T-helper 17 cell (primary cell): ENCODE measurements at places on chromosomes 7 and 10.
A peak's percentile ranks its signal among the peaks of the same experiment; 100 is the strongest.

- peak overlapping the region; percentile 88 for H3K4me3 ChIP-seq
- peaks cover 73% of the 10 kb centered on the region for H3K27me3 ChIP-seq
- no peak overlapping the region for H3K27ac ChIP-seq
- DNase-seq, result no peak
- H3K4me1 ChIP-seq, result peaks cover 27% of the 10 kb centered on the region
Observed at GRCh38 chr10:21515361-21516241, 9.9 kb downstream of the SKIDA1 start.

GRCh38 chr7:6624246-6624611 lies 8.8 kb downstream of the ZNF853 start:
- H3K36me3 ChIP-seq, result no peaks in the 10 kb centered on the region
- peak overlapping the region; percentile 87 for H3K4me3 ChIP-seq
- H3K4me1 ChIP-seq, result peaks cover 24% of the 10 kb centered on the region
- no peaks in the 10 kb centered on the region for H3K27me3 ChIP-seq

GRCh38 chr7:100475549-100475948 lies 3.5 kb downstream of the TSC22D4 start:
- peak overlapping the region; percentile 97 for H3K4me3 ChIP-seq
- DNase-seq, result no peak
- H3K4me1 ChIP-seq, result peaks cover 40% of the 10 kb centered on the region
- H3K27ac ChIP-seq, result peak overlapping the region; percentile 89
- H3K27me3 ChIP-seq, result no peaks in the 10 kb centered on the region

DNA sequence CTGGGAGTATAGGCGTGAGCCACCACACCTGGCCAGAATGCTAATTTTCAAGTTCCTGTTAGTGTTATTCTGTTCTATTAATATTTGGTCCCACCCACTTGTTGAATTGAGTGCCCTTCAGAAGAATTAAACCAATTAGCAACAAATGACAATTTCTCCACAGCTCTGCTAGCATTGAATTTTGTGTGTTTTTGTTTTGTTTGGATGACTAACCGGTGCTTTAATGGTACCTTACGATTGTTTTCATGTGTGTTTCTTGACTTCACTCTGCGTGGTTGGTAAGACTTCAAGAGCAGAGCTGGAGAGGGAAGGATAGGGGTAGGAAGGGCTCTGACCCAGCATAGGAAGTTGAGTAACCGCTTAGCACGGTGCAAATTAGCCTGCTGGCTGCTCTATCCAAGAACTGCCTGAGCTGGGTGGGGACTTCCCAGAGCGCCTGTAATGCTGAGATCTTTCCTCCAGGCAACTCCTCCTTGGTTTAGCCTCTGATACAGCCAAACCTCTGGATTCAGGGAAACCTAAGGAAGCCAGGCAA lies 4.6 kb downstream of the ARPC1B start:
- H3K27ac ChIP-seq, result peak overlapping the region; percentile 98
- H3K4me1 ChIP-seq, result peaks cover 38% of the 10 kb centered on the region
- peak; percentile 46 for DNase-seq
- peak overlapping the region; percentile 91 for H3K4me3 ChIP-seq
- H3K27me3 ChIP-seq, result no peaks in the 10 kb centered on the region
- peaks cover 5% of the 10 kb centered on the region for H3K36me3 ChIP-seq

DNA sequence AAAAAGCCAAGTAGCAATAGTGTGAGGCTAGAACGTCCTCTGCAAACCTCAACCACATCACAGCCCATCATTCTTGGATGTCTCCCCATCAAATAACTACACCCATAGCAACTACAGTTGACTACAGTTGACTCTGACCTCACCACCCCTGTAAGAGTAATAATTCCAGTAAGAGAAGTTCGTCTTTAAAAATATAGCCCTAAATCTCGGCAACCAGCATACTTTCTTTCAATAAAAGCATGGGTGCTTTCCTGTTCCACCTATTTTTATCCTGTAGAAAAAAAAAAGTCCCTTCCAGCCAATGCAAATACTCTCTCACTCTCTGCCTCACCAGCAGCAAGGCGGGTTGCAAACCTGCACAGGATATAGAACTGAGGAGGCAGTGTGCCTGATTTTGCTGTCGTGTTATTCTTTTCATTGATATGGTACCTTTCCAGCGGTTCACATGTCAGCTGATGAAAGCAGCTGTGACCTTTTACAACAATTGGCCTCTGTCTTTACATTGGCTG lies 187.5 kb upstream of the NFE2L3 start:
- H3K27me3 ChIP-seq, result peaks cover 71% of the 10 kb centered on the region
- no peak overlapping the region for H3K27ac ChIP-seq
- DNase-seq, result no peak
- H3K4me3 ChIP-seq, result no peak overlapping the region
- H3K4me1 ChIP-seq, result peaks cover 19% of the 10 kb centered on the region

- H3K4me3 ChIP-seq, result no peak overlapping the region
- peaks cover 45% of the 10 kb centered on the region for H3K27me3 ChIP-seq
- H3K27ac ChIP-seq, result no peak overlapping the region
- no peaks in the 10 kb centered on the region for H3K36me3 ChIP-seq
- H3K4me1 ChIP-seq, result no peaks in the 10 kb centered on the region
Observed at GRCh38 chr10:45091968-45092367, 91.2 kb downstream of the ZNF22 start.

- DNase-seq, result no peak
- H3K27me3 ChIP-seq, result no peaks in the 10 kb centered on the region
- peaks cover 4% of the 10 kb centered on the region for H3K4me1 ChIP-seq
- no peak overlapping the region for H3K4me3 ChIP-seq
Observed at GRCh38 chr10:129690248-129691070, 223.4 kb downstream of the MGMT start.

DNA sequence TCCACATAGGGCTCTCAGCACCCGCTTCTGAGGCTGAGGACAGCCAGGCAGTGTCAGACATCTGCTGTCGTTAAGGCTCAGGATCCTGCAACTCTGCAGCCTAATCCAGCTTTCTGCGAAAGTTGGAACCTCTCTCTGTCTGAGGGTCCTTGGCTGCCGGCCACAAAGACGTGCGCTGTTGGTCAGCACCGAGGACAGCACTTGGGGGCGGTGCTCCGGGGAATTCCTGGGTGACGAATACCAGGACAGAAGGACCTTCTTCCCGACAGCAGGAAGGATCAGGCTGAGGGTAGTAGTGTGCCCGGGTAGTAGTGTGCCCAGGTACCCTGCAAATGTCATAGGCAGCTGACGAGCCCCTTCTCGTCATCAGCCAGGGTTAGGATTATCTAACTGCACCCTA lies 16.0 kb upstream of the RASGEF1A start:
- H3K36me3 ChIP-seq, result no peaks in the 10 kb centered on the region
- H3K27me3 ChIP-seq, result peaks cover 4% of the 10 kb centered on the region
- no peak for DNase-seq
- no peak overlapping the region for H3K4me3 ChIP-seq
- H3K27ac ChIP-seq, result no peak overlapping the region

DNA sequence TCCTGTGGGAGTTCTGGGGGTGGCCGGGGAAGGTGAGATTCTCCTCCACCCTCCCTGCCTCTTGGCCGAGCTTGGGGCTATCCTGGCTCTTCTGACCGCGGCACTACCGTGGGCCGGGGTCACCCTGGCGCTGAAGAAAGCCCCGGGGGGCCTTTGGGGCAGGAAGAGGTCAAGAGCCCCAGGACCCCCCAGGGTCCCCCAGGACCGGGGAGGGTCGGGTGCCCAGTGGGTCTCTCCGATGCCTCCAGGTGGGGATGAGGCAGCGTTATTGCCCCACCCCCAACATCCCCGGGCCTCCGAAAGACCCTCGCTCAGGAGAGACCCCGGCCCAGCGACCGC lies 439 bp upstream of the KNDC1 start:
- H3K36me3 ChIP-seq, result no peaks in the 10 kb centered on the region
- DNase-seq, result no peak
- no peak overlapping the region for H3K27ac ChIP-seq

DNA sequence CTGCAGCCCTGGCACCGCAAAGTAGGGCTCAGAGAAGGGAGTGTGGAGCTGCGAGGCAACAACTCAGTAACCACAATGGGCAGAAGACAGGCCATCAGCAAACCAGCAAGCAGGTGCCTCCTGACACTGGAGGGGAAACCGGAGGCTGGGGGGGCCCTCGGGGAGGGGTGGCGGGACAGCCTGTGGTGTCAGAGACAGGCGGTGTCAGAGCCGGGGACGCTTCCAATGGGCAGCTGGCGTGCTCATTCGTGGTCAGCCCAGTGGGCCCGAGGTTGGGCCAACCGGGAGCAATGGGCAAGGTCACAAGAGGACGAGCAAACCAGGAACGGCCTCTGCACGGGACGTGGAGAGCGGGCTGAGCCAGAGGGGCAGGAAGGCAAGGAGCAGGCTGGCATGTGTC lies 158.1 kb downstream of the MAD1L1 start:
- DNase-seq, result no peak
- H3K27ac ChIP-seq, result no peak overlapping the region
- no peaks in the 10 kb centered on the region for H3K27me3 ChIP-seq
- H3K4me3 ChIP-seq, result no peak overlapping the region
- no peaks in the 10 kb centered on the region for H3K36me3 ChIP-seq

GRCh38 chr7:132575419-132575981 lies 770 bp downstream of the PLXNA4 start:
- peaks cover 4% of the 10 kb centered on the region for H3K36me3 ChIP-seq
- H3K4me3 ChIP-seq, result peak overlapping the region; percentile 83
- peaks cover 36% of the 10 kb centered on the region for H3K4me1 ChIP-seq
- DNase-seq, result no peak
- peaks cover 80% of the 10 kb centered on the region for H3K27me3 ChIP-seq

- no peak overlapping the region for H3K4me3 ChIP-seq
- no peak overlapping the region for H3K27ac ChIP-seq
- no peak for DNase-seq
- no peaks in the 10 kb centered on the region for H3K36me3 ChIP-seq
Observed at GRCh38 chr10:108850138-108850854, 1073.0 kb downstream of the XPNPEP1 start.

- H3K36me3 ChIP-seq, result no peaks in the 10 kb centered on the region
- H3K27ac ChIP-seq, result no peak overlapping the region
- peaks cover 32% of the 10 kb centered on the region for H3K27me3 ChIP-seq
Observed at GRCh38 chr10:48209241-48209640, 65.3 kb downstream of the FRMPD2 start.

DNA sequence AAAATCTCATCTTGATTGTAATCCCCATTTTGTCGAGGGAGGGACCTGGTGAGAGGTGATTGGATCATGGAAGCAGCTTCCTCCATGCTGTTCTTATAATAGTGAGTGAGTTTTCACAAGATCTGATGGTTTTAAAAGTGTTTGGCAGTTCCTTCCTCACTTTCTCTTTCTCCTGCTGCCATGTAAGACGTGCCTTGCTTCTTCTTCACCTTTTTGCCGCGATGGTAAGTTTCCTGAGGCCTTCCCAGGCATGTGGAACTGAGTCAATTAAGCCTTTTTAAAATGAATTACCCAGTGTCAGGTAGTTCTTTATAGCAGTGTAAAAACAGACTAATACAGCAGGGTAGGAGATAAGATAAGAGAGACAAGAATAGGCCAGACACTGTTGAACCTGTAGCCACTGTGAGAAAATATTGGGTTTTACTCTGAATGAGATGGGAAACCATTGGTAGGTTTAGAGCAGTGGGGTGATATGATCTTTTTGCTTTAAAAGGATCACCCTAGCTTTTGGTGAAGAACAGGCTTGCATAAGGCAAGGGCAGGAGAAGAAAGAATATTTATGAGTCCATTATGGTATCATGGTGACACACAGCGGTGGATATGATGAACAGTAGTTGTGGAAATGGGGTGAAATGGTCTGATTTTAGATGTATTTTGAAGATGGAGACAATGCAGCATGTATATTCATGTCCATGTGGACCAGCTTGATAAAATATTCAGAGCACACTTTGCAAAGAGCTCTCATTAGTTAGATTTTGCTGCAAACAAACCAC lies 11.5 kb downstream of the OR6B1 start:
- peaks cover 4% of the 10 kb centered on the region for H3K36me3 ChIP-seq
- H3K4me1 ChIP-seq, result no peaks in the 10 kb centered on the region
- no peak overlapping the region for H3K27ac ChIP-seq
- no peak for DNase-seq

DNA sequence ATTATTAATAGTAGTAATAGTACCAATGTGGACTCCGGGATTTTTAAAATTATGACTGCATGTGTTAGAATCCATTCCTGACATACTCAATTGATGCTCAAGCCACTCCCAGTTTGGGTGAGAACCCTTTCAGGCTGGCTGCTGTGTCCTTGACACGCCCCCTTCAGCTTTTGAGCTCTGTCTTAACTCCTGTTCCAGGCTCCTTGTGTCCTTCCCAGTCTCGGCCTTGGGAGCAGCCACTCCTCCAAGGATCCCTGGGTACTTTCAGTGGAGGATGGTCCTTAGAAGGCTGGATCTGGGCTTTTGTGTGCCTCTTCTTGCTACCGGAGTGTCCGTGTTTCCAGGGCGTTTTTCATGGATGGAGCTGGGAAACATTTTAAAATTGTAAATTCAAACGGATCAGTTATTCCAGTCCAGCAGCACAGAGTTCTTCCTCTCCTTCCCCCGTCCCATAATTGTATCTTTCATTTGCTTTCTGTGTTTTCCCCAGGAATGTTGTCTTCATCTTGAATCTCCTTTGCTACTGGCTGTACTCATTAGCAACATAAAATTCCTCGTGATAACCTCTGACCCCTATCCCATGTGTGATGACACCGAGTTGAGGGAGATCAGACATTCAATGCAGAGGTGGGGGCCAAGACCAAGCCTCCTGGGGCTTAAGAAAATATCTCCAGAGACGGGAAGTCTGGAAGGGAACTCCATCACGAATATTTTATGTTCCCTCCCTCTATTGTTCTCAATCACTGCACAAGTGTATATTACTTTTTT lies 40.0 kb upstream of the PFKFB3 start:
- H3K4me3 ChIP-seq, result peak overlapping the region; percentile 65
- peaks cover 56% of the 10 kb centered on the region for H3K4me1 ChIP-seq
- no peak for DNase-seq

DNA sequence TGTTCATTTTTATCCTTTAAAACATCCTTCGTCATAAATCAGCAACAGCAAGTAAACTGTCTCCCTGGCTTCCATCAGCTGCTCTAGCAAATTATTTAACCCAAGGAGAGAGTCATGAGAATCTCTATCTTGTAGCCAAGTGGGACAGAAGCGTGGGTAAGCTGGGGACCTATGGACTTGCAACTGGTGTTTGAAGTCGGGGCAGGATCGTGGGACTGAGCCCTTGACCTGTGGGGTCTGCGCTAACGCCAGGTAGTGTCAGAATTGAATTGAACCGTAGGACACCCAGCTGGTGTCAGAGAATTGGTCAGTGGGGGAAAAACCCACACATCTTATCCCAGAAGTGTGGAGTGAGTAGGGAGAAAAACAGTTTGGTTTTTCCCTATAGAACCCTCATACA lies 13.4 kb downstream of the AIFM2 start:
- H3K27me3 ChIP-seq, result no peaks in the 10 kb centered on the region
- H3K36me3 ChIP-seq, result no peaks in the 10 kb centered on the region
- H3K4me3 ChIP-seq, result no peak overlapping the region
- no peak for DNase-seq

- no peak for DNase-seq
- peaks cover 26% of the 10 kb centered on the region for H3K27me3 ChIP-seq
- no peaks in the 10 kb centered on the region for H3K4me1 ChIP-seq
- no peaks in the 10 kb centered on the region for H3K36me3 ChIP-seq
- no peak overlapping the region for H3K27ac ChIP-seq
Observed at GRCh38 chr7:131899271-131900030, 343.0 kb upstream of the PODXL start.

- H3K36me3 ChIP-seq, result no peaks in the 10 kb centered on the region
- no peak for DNase-seq
- H3K27ac ChIP-seq, result no peak overlapping the region
- peaks cover 16% of the 10 kb centered on the region for H3K27me3 ChIP-seq
Observed at GRCh38 chr7:107027208-107027607, 17.3 kb upstream of the PRKAR2B start.
